ENCODE measurements at places on chromosomes 7 and 10. TPM values are rescaled to one million over a fixed set of nuclear protein-coding genes. Genes with fewer than 3 reads are reported as not detected.

GRCh38 chr10:5502061-5502521, 2.7 kb upstream of the CALML5 start:
- no peak for DNase-seq

DNA sequence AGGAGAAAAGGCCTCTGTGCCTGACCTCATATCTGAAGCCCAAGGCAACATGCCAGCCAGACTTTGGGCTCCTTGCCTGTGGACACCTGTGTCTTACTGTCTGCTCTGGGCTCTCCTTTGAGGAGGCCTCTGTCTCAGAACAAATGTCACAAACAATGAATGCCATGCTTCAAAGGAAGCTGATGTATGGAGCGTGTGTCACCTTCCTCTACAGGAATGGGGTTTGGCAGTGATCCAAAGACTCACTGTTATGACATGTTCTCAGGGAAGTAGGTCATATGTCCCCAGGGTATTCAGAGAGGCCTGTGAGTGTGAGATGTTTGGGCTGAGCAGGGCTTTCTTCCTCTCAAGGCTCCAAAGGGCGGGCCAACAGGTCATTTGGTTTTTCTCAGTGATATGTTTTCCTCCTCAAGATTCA, 38.4 kb downstream of the PTPRE start:
- peak; percentile 64 for DNase-seq

DNA sequence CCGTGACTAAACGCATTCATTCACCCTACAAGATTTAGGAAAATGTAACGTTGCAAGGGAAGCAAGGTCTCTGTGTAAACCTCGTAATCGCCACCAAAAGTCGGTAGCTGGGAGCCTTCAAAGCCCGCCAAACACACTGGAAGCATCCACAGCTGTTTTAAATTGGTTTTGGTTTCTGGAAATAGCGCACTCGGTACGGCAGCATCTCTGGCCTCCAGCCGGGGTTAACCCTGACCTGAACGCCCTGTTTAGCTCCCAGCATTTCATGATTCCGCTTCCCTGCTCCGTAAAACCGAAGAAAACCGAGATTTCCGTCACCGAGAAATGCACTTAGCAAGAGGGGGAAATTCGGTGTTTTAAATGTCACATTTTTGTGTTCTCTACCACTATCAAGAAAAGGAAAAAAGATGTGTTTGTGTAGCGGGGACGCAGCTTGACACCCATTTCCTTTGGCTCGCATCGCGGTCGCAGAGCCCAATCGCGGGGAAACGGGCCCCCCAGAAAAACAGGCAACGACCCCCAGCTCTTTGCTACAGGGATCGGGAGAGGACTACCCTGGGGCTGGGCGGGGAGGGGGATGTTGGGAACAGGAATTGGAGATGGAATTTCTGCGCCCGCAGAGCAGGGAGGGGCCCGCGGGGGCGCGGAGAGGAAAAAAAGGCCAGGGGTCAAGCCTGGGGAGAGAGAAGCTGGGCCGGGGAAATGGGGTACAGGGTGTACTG, 646 bp downstream of the SGCE start:
- DNase-seq = peak; percentile 92

WNT8B gene
- total RNA-seq = not detected

HKDC1 gene
- 0.51 TPM for total RNA-seq

Data from tongue (tissue), 3 donors.